ENCODE measurements at places on chromosomes 7 and 10.

DNA sequence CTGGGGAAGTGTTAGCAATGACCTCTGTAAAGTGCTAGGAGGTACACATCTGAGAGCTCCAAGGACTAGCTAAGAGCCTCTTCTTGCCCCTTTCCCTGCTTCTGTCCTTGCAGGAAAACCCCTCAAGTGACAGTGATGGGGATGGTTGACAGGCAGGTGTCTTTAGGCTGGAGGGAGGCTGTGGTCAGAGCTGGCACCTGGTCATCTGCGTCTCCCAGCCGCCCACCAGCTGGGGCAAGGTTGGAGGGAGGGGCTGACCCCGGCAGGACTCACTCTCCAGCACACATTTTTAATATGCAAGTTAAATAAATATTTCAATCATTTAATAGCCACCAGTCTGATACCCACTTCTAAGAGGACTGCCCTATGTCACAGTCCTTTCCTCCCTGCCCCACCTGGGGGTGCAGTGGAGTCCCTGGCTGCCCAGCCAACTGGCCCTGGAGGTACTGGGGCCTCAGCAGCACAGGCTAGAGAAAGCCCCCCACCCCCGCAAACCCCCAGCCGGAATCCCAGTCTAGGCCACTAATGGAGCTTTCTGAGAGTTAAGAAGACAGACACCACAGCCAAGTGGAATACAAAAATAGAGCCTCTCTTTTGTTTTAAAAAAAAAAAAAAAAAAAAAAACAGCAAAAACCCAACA lies 6.3 kb downstream of the FGF8 start:
- DNase-seq, result no peak

DNA sequence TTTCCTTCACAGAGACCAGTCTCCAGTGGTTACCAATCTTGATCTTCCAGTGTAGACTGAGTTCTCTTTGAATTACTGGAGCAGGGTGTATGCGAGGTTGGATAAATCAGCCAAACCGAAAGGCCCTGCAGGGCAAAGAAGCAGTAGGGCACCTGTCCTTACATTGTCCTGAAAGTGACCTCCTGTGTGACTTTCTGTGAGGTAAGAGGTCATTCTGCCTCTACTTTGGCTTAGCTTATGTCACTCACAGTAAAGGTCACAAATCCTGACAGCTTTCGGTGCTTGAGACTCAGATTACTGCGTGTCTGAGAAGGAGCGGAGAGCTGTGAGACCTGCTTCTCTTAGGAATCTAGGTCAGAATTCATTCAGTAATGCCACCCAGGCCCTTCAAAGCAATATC lies 252.7 kb upstream of the ETV1 start:
- no peak for DNase-seq

GRCh38 chr7:30920584-30921539 lies 9.2 kb downstream of the AQP1 start:
- DNase-seq, result no peak

DNA sequence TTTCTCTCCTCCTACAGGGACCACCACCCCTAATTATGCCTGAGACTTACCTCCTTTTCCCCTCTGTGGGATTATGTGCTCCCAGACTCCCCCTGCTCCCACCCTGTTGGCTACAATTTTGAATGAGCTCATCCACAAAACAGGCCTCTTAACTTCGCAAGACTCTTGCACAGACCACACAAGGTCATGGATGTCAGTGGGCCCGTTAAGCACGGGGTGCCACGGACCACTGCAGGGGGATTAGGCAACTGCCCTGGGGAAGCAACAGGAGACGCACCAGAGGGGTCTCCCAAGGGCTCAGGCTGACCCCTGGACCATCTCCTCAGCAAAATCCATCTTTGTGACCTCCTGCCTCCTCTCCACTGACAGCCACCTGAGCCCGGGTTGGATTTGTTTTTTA lies 42.1 kb upstream of the COL13A1 start:
- DNase-seq, result no peak

DNA sequence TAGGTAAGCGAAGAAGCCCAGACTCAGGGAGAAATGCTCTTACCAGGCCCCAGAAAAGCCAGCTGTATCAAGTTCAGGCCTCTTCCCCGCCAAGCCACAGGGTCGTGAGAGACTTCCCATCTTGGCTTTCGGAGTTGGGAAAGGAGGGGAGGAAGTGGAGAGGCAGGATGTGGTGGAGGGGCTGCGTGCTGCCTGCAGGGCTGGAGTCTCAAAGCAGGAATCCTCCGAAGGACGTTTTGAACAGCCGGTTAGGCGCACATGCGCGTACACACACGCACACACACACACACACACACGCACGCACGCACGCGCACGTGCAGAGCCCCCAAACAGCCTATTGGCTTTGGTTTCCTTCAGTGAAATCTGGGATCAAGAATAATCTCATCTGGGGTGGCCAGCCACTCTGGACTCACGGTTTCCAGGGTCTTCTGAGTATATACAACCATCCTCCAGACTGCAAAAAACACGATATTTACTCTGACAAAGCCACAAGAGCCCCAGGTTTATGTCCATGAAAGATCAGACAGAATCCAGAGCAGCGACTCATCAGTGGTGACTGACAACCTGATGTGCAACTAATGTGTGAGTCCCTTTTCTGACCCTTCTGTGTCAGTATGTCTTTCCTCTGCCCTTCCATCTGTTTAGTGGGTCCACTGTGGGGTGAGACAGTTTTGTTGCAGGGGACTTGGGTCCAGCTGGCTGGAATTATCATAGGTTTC lies 115.0 kb upstream of the ZNF438 start:
- peak; percentile 84 for DNase-seq

DNA sequence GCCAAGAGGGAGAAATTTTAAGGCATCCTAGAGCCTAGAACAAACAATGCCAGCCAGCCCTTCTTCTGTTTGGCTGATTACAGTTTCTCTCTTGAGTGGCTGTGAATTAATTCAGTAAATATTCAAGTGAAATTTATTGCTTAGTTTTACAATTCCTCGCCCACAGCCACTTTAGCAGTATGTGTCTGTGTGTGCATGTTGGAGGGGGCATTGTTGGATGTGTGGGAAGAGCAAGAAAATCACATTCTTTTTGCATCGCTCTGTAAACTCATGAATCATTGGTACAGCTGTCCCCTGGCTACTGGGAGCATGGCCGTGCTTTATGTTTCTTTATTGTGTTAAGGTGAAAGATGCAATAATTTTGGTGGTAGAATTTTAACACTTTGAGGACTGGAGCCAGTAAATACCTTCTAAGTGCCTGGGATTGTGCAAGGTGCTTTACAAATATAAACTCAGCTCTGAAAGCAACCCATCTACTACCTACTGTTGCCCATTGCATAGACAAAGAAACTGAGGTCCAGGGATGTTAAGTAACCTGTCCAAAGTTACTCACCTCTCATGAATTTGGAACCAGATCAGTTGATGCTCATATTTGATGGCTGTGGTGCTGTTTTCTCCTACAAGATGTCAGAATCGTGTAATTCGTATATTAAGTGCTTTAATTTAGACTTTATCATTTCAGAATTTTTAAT lies 89.9 kb upstream of the BTBD16 start:
- DNase-seq, result peak; percentile 28

All from fibroblast of skin of left quadriceps (primary cell).